ENCODE measurements at places on chromosomes 11 and 22.

DNA sequence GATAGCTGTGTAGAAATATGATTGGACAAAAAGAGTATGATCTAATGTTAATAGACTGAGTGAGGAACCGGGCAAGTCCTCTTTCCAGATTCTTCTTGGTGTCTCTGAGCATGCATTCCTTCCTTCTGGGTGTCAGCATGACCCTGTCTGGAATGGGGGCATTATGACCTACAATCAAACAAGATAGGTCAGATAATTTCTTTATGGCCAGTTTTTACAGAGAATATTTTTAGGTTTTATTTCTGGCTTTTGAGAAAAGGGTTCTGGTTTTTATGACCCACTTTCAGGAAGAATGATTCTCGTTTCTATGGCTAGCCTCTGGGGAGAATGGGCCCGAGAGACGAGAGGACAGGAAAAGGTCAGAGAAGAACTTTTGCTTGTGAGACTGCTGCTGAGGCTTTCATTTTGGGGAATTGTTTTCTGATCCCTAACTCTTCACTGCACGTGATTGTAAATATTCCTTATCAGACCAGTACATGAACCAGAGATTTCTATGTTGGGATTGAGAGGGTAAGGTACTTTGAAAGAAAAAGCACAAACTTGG is 383.8 kb downstream of the AASDHPPT start:
- DNase-seq = no peak

DNA sequence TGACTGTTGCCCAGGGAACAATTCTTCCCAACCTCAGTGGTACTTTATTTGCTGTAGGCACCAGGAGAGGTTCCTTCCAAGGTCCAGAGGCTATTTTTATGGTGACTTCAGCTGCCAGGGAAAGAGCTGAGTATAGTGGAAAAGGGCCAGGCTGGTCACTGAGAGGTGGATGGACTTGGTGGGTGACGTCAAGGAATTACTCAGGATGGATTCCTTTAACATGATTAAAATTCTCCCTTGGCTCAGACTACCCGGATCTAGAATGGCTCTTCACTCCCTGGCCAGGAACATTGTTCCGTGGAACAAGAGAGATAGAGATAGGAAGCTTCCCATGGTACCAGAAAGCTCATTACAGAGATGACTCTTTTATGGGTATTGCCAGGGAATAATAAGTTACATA is 8.7 kb upstream of the CALCA start:
- DNase-seq = no peak

DNA sequence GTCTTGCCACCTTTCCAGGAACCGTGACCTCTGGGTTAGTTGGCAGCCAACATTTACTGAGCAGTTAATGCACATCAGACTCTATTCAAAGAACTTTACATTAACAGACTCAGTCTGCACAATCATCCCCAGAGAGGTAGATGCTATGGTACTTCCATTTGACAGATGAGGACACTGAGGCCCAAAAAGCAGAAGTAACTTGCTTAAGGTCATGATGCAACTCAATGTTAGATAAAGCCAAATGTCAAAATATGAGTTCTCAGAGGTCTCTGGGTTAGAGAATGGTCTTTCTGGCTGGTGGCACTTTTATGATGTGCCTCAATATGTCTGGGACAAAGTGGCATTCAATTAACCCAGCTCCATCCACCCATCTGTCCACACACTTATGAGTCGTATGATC is 450.0 kb downstream of the MIAT start:
- DNase-seq = no peak

DNA sequence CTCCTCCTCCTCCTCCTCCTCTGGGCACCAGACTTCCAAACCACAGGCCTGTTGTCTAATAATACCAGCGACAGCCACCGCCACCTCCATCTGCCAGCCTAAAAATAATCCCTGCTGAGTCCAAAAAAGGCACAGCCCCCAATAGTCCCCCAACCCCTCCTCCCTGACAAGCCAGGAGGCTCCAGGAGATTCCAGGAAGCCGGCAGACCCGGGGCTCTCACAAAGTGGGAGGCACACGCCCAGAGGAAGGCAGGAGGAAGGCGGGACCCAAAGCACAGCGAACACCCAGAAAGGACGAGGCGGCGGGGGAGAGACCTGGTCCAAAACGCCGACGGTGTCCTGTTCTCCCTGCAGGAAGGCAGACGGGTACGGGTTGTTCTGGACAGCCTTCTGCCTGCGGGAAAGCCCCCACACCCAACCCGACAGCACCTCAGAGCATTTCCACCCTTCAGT is 5.9 kb downstream of the IGSF9B start:
- DNase-seq = no peak

GRCh38 chr11:119573858-119574257 is 150.9 kb upstream of the THY1 start:
- no peak for DNase-seq

DNA sequence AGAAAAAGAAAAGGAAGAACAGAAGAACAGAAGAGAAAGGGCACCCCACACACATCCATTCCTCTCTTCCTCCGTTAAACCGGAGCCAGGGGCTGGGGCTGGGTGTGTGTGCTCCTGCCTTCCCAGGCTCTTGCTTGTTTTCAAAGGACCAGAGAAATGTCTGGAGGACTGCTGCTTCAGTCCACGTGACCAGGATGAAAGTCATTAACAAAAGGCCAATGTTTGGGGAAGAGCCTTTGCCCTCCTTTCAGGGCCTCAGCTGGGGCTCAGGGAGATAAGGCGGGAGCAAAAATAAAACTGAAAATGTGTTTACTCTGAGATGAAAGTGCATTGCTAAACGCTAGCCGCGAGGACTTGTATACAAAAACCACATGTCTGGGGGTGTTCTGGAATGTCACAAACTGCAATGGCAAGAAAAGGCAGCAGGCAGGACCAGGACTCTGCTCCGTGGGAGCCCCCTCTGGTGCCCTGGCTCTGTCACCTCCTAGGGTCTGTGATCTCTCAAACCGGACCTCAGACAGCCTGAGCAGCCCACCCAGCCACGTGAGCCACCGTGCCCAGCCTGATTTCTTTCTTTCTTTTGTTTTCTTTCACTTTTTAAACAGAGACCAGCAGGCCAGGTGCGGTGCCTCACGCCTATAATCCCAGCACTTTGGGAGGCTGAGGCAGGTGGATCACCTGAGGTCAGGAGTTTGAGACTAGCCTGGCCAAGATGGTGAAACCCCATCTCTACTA is 31.6 kb upstream of the MYH9 start:
- no peak for DNase-seq
